ENCODE measurements at places on chromosomes 7 and 10.

- DNase-seq, result no peak
Measured at GRCh38 chr10:114649217-114649903, 8.7 kb downstream of the ABLIM1 start.

- no peak for DNase-seq
Measured at GRCh38 chr10:75852851-75853484, 421.5 kb downstream of the LRMDA start.

DNA sequence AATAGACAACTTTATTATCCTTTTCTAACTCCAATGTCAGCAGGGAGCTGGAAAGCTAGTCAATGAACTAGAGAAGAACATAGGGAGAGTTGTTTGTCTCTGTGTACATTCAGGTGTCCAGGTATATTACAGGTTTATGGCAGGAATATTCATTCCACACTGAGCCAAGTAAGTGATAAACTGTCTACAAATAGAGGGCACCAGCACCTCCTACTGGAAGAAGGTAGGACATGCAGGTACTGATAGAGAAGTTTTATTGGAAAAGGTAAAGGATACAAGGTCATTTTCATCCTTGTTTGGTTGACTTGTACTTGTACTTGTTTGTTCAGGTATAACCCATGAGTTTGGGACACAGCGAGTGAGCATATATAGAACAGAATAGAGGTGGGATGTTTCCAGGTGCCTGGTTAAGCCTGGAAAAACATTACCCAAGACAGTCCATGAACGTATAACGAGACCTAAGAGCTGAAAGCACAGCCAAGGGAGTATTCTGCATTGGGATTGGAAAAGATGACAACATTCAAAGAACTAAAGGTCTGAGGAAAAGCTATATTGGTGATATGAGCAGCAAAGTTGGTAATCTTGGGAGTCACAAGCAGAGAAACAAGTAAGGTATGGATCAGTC lies 61.4 kb upstream of the PPP1R3C start:
- no peak for DNase-seq

DNA sequence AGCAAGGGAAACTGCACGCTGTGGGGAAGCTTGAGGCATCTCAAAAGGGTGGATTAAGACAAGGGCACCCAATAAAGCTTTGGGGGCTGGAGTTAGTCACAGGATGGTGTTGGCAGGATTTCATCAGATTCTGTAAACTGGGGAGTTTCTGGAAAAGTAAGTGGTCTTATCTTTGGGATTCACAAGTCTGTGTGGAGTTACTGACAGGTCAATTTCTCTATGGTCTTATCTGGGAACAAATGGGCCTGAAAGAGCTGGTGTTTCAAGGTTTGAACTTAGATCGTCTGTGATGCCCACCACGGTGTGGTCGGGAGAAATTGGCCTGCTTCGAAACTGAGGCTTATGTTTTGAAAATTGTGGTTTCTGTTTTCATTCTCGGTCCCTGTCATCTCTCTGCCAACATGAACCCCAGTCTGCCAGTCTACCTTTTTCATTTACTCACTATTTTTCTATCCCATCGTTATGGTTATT lies 23.8 kb upstream of the AOAH start:
- no peak for DNase-seq

GRCh38 chr7:33764752-33765451 lies 140.4 kb upstream of the BMPER start:
- no peak for DNase-seq

GRCh38 chr10:51832652-51833383 lies 133.4 kb upstream of the CSTF2T start:
- DNase-seq, result no peak

GRCh38 chr10:125548878-125549277 lies 134.1 kb downstream of the TEX36 start:
- DNase-seq, result no peak

- DNase-seq, result no peak
Measured at GRCh38 chr10:100076750-100077149, 4.9 kb downstream of the CPN1 start.

DNA sequence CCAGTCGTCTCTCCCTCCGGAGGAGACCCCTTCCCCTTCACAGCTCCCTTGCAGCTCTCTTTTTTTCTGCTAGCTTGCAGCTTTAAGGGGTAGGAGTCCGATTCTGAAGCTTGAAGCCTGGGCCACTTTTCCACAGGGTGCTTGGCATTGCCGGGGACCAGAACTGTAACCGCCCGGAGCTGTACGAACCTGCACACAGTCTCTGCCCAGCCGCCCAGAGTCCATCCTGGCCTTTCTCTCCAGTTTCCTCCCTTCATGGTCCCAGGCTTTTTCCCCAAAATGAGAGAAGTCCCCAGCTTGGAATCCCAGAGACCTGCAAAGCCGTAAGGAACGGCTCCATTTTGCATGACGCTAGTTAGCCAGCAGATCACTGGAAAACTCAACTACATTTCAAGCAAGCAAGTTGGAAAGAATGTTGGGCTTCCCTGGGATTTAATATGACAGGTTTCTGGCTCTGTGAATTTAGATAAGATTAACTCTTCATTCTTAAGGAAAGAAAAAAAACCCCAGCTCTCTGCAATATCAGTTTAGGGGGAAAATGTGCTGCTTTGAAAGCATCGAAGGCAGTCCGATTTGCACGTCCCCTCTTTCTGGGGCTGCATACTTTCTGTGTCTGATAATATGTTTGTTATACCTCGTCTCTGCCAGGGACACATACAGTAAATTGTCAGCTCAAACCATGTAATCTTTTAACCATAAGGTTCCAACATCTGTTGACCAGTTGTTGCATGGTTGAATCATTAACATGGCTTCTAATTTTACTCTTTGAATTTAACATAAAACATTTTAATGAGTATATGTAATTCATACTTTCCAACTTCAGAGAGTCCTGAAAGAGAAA lies 190.0 kb upstream of the LYZL2 start:
- no peak for DNase-seq

- DNase-seq, result no peak
Measured at GRCh38 chr7:22433710-22434460, 66.1 kb downstream of the STEAP1B start.

DNA sequence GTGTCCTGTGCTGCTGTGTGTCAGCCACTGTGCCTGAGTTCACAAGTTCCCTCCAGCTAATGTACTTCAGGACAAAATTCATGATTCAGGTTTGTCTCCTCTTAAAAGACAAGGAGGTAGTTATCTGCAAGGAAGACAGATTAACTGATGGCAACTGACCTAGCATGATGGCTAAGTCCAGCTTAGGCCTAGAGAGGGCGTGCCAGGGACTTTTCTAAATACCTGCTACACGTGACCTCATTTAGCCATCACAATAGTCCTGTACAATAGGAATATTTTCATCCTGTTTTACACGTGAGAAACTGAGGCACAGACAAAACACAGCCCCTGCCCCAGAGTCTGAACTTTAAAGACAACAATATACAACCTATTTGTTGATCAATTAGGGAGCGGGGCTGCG lies 275.7 kb downstream of the XPNPEP1 start:
- DNase-seq, result no peak

GRCh38 chr10:31123946-31124345 lies 92.3 kb upstream of the ZNF438 start:
- no peak for DNase-seq

DNA sequence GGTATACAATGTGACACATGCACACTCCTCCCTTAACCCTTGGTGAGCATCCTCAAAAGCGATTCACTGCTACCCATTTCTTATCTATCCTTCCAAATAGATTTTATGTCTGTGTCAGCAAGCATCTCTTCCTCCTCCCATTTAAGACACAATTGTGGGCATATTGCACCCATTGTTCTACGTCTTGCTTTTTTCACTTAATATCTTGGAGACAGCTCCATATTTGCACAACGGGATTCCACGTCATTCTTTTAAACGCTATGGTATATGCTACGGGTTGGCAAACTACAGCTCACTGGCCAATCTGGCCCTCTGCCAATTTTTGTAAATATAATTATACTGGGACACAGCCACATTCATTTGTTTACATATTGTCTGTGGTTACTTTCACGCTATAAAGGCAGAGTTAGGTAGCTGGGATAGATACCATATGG lies 88.6 kb downstream of the RNF216 start:
- DNase-seq, result no peak

DNA sequence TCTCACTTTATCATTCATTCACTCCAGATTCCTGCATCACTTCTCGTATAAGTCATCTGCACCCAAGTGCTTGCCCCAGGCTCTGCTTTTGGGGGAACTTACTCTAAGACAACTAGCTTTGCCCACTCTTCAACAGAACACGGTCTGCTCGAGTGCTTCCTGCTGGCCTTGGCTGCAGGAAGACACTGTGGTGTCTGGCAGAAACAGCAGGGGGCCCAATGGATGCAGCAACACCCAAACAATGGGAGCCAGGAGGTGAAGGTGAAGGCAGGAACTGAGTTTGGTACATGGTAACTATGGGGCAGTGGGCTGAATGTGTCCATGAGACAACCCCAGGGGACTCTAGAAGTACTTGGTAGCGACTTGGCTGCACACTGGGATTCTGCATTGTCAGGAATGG lies 344.0 kb downstream of the REEP3 start:
- DNase-seq, result no peak

DNA sequence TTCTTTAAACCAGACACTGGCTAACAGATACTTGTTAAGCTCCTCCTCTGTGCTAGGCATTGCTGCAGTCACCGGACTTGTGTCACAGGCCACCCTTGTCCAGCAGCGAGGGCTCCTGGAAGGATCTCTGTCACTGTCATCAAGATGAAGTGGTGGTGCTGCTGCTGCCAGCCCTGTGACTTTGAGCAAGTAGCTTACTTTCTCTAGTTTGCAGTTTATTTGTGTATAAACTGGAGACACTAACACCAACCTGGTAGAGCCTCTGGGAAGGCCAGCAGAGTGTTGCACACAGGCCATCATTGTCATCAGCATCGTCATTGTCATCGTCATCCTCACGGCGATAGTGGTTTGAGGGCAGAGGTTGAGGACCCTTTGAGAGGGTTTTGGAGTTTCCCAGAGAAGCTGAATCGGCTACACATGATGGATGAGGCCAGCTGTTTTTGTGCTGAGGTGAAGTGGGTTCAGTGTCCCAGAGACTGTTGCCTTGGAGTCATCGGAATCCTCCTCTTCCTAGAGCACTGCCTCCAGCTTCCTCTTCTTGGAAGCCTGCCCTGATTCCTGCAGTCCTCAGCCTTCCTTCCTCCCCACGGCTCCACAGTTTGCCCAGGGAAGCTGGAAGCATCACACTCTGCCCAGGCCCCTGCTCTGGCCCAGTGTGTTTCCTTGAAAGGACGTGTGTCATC lies 128.4 kb downstream of the GRK5 start:
- DNase-seq, result no peak

GRCh38 chr7:84236398-84236797 lies 41.8 kb upstream of the SEMA3A start:
- DNase-seq, result no peak

DNA sequence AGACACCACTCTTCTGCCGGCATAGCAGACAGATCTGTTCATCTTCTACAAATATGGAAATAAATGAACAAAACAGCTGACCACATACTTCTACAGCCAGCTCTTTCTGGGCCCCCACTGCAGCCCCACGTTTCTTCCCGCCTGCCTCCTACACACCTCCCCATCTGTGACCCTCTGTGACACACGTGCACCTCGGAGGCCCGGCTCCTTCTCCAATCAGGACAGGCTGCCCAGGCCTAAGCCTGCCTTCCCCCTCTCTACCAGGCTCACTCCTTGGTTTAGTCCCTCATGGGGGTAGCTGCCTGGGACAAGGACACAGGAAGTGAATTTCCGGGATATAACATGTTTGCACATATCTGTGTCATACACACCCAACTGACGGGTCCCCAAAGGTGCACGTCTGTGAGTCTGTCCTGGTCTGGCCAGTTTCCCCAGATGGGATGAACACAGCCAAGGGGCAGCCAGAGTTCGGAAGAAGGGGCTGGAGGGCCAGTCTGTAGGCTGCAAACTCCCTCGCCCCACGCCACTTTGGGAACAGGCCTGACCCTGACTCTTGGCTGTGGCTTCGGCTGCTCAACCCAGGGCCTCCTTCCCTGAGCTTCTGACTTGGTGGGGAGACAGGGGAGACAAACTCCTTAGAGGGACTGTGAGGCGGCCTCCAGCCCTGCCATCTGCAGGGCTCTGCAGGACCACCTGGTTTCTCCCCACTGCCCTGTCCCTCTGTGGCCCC lies 30.3 kb downstream of the PITRM1 start:
- no peak for DNase-seq

DNA sequence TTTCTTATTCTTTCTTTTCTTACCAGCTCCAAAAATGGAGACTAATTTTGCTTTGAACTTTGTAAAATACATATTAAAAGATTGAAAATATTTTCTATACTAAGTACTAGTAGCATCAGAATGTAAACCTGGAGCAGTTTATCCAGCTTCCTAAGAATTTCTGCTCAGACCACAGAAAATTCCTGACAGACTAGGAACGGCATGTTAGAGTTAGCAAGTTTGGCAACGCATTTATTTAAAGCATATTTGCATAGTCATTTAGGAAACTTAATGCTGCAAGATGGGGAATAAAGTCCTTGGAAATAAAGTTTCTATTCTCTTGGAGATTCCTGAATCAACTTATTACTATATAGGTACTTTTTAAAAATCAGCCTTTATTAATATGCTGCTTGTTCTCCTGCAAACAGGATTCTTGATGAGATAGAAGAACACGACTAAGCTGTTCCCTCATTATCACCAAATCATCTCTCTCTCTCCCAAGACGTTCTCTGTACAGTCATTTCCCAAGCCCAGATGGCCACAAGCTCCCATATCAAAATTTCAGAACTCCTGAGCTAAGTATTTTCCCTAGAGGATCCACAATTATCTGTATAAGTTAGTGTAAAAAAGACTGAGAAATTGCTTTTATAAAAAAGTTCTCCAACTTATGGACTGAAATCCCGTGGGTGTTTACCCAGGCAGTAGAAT lies 305.8 kb upstream of the NEBL start:
- no peak for DNase-seq

DNA sequence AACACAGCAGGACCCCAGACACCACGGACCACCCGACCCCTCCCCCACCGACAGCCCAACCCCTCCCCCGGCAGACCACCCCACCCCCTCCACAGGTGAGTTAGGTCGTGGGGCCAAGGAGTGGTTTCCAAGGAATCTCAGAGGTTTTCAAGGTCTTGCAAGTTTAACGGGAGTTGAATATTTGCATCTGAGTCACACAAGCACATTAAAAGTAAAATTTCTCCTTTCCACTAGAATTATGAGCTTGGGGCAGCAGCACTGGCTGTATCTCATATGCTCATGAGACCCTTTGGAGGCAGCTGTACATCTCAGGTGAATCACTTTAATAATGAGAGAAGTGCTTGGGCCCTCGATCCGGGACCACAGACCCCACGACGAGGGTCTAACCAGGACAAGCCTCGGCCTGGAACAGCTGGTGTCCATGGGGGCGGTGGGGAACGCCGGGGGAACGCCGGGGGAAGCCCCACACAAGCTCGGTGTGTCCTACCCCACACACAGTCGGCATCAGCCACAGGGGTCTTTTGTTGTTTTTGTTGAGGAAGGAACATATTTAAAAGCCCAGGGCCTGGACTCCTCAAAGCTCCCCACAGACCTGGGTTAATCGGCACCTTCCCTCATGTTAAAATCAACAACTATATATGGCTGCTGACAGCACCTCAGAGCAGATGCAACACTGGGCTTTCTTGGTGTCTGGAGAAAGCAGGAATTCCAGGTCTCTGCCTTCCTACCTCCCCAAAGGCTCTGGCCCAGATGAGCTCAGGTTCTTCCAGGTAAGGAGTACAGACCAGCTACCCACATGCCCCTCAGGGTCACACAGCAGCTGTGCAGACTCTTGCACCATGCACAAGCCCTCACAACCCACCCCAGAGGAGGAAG lies 130.3 kb downstream of the DIP2C start:
- DNase-seq, result no peak
